Metanephros (tissue), 2 donors: ENCODE measurements at places on chromosomes 16 and 17. TPM values are rescaled to one million over a fixed set of nuclear protein-coding genes. Genes with fewer than 3 reads are reported as not detected.

The SLC26A11 gene
- 32.6 TPM for total RNA-seq

The TTLL6 gene
- 0.41 TPM for total RNA-seq

The PITPNM3 gene
- total RNA-seq: 11.7 TPM

The NOXO1 gene
- total RNA-seq: 0.47 TPM

The ATP2C2 gene
- 2.2 TPM for total RNA-seq

The ATMIN gene
- total RNA-seq: 29.7 TPM

The CCL23 gene
- total RNA-seq: 0.35 TPM

The GCGR gene
- 14.0 TPM for total RNA-seq

The VMO1 gene
- 1.9 TPM for total RNA-seq

The TPSD1 gene
- not detected for total RNA-seq
